CD8-positive, alpha-beta memory T cell (primary cell): ENCODE measurements at places on chromosomes 7 and 10. TPM values are rescaled to one million over a fixed set of nuclear protein-coding genes. Genes with fewer than 3 reads are reported as not detected.
A peak's percentile ranks its signal among the peaks of the same experiment; 100 is the strongest.

DNA sequence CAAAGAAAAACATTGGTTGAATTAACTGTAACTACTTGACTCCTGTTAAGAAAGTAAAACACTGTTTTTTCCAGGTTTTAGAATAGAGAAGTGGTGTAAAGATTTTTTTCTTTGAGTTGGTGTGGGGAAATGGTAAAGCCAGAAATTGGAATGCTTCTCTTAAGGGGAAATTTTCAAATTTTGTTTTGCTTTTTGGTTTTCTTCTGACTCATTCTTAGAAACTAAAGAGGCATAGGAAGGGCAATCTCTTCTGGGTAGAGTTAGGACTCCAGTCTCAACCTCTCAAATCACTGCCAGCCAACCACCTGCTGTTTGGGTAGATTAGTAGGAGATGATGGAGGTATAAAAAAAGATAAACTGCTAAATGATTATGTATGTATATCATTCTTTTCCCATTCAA is 47.7 kb upstream of the STRIP2 start:
- no peaks in the 10 kb centered on the region for H3K36me3 ChIP-seq
- no peaks in the 10 kb centered on the region for H3K4me1 ChIP-seq
- no peak for DNase-seq

- H3K4me3 ChIP-seq: no peak overlapping the region
- H3K4me1 ChIP-seq: no peaks in the 10 kb centered on the region
- no peak for DNase-seq
Measured at GRCh38 chr10:114650831-114651230, 7.2 kb downstream of the ABLIM1 start.

DNA sequence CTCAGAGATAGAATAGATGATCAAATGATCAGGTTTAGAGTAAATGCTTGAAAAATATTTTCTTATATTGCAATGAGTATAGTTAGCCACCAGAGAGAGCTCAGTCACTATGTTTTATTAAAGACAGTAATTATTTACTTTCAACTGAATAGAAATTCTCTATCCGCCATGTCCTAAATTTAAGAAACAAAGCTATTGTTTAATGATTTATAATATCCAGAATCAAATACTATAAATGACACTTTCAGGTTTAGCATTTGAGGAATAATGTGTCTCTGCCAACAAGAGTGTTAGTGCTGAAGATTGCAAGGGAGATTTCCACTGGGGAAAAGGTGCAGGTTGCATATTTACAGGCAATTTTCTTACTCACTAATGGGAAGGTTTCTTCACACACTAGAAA is 184.7 kb downstream of the DGKB start:
- H3K4me1 ChIP-seq: no peaks in the 10 kb centered on the region
- DNase-seq: no peak
- no peaks in the 10 kb centered on the region for H3K36me3 ChIP-seq

DNA sequence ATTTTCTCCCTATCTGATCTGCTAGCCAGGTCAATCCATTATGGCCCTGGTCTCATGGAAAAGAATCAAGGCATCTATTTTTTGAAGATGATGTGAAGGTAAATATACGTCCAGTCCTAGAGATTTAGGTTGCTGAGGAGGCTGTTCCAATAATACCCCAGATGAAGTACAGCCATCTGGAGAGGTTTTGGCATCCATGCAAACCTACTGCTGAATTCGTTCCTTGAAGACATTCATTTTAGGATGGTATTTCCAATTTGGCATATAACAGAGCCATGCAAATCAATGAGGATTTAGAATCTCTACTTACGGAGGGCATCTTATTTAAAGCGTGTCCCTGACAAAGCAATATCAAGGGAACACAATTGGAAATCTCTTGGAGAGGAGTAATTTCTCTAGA is 465.5 kb downstream of the KCNMA1 start:
- H3K36me3 ChIP-seq: no peaks in the 10 kb centered on the region
- H3K27ac ChIP-seq: no peak overlapping the region
- H3K4me3 ChIP-seq: no peak overlapping the region
- DNase-seq: no peak

DNA sequence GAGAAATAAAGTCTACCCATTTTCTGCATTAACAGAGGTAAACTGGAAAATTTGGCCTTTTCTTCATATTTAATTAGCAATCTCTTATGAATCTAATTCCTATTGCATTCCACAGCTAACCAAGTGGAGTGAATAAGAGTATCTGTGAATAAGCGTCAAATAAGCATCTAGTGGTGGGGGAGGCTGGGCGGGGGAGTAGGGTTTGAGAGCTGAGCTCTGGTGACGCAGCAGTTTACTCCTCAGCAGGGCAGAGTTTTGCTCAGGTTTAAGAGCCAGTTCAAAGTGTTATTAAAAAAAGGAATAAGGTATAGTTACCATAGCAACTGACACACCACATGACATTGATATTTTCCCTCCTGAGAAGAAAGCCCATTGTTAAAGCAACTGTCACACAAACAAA is 1346.8 kb upstream of the CELF2 start:
- no peak overlapping the region for H3K27ac ChIP-seq
- H3K4me1 ChIP-seq: no peaks in the 10 kb centered on the region
- no peaks in the 10 kb centered on the region for H3K27me3 ChIP-seq
- no peak overlapping the region for H3K4me3 ChIP-seq
- DNase-seq: no peak
- no peaks in the 10 kb centered on the region for H3K36me3 ChIP-seq

The SORCS3 gene
- not detected for total RNA-seq

GRCh38 chr10:12241810-12242529 is 46.0 kb downstream of the CDC123 start:
- no peaks in the 10 kb centered on the region for H3K27me3 ChIP-seq
- DNase-seq: no peak
- no peak overlapping the region for H3K4me3 ChIP-seq
- peaks cover 32% of the 10 kb centered on the region for H3K36me3 ChIP-seq
- no peaks in the 10 kb centered on the region for H3K4me1 ChIP-seq

DNA sequence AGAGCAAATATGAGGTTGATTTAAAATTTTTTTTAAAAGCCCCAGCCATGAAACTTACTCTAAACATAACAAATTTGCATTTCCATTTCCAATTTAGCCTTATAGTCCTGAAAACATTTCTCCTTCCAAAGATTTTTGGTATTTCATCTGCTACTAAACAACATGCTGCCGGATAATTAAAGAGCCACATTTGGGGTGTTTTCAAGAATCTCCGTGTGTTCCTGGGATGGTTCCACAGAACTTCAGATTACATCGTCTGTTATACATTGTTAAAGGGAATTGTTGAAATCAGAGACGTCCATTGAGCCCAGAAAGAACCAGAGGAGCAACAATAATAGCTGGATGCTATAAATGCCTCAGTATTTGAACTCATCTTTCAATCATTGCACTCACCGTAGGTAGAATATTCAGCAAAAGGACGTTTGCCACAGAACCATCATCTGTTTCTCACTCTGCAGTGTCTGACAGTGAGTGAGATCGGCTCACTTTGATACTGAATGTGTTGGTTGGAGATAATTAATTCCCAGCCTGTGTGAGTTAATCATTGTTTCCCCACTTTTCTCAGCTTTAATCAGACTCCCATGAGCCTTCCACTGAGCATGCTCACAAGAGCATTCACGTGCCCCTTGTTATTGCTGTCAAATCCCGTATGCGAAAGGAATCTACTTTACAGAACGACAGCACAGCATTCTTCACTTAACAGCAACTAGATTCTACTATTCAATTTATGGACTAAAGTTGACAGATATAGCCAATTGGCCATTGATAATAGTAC is 128.4 kb upstream of the PALS2 start:
- no peaks in the 10 kb centered on the region for H3K27me3 ChIP-seq
- H3K36me3 ChIP-seq: no peaks in the 10 kb centered on the region
- H3K4me3 ChIP-seq: no peak overlapping the region
- no peak for DNase-seq
- no peak overlapping the region for H3K27ac ChIP-seq
- H3K4me1 ChIP-seq: peaks cover 6% of the 10 kb centered on the region

- H3K4me3 ChIP-seq: no peak overlapping the region
- no peak overlapping the region for H3K27ac ChIP-seq
- H3K36me3 ChIP-seq: no peaks in the 10 kb centered on the region
- no peaks in the 10 kb centered on the region for H3K4me1 ChIP-seq
- no peak for DNase-seq
Measured at GRCh38 chr10:92967641-92968040, 93.0 kb upstream of the CYP26C1 start.

DNA sequence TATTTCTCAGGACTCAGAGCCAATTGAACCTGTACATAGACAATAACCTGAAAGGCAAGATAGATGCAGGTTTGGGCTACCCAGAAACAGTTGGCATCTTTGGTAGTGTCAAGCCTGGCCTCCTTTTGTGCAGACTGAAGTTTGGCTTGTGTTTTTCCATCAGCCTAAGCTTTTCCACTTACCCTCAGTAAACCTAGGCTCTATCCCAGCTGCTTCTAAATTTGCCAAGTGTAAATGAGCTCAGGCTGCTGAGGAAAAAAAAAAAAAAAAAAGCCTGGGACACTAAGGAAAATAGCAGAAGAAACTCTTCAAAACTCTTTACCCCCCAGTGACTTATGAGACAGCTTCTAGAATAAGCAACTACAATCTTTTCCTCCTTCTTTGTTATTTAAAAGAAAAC is 316.3 kb upstream of the SORCS1 start:
- no peaks in the 10 kb centered on the region for H3K4me1 ChIP-seq
- H3K27me3 ChIP-seq: no peaks in the 10 kb centered on the region
- H3K36me3 ChIP-seq: no peaks in the 10 kb centered on the region
- no peak for DNase-seq

DNA sequence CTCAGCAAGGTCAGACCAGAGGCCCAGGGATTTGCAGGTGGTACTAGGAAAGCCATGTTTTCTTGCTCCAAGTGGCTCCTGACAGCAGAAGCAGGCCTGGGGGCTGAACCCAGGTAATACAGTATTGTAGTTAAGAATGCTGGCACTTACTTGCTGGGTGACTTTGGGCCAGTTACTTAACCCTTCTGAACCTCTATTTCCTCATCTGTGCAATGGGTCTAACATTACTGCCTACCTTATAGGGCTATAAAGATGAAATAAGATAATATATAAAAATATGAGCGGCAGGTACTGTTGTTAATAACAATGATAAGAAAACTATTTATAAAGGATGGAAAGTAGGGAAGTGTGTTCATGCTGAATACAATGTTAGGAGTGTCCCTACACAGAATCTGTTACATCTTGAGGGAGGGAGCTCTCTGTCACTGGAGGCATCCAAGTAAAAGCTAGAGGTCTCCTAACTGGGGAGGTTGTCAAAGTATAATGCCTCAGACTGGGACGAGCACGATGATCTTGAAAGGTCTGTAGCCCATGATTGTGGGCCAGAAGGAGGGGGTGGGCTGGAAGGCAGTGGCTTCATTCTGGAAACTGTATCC is 26.9 kb downstream of the ADAMTS14 start:
- no peak overlapping the region for H3K27ac ChIP-seq
- no peaks in the 10 kb centered on the region for H3K27me3 ChIP-seq
- no peak overlapping the region for H3K4me3 ChIP-seq
- H3K4me1 ChIP-seq: no peaks in the 10 kb centered on the region
- DNase-seq: no peak

DNA sequence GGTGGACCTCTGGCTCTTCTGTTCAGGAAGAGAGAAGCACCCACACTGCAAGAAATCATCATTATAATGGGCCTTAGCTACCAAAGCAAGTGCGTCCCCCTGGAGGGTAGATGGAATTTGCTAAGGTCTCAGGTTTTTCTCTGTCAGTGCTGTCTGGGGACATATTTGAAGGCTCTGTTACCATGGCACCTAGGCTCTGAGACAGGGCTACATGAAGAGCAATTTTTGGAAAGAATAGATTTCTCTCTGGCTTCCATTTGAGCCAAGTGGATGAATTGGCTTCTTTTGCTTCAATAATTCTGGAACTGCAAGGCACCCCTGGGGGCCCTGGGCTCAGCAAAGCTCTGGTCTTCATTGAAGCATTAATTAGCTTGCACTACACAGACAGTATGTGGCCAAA is 349.1 kb upstream of the GALNT17 start:
- no peaks in the 10 kb centered on the region for H3K36me3 ChIP-seq
- H3K27me3 ChIP-seq: no peaks in the 10 kb centered on the region
- no peak overlapping the region for H3K4me3 ChIP-seq
- DNase-seq: no peak
- peaks cover 5% of the 10 kb centered on the region for H3K4me1 ChIP-seq

- no peak for DNase-seq
- no peaks in the 10 kb centered on the region for H3K36me3 ChIP-seq
- H3K27me3 ChIP-seq: no peaks in the 10 kb centered on the region
- no peak overlapping the region for H3K27ac ChIP-seq
- H3K4me1 ChIP-seq: no peaks in the 10 kb centered on the region
- H3K4me3 ChIP-seq: no peak overlapping the region
Measured at GRCh38 chr10:18164748-18165361, 24.6 kb downstream of the CACNB2 start.

GRCh38 chr10:43949351-43949750 is 300.7 kb upstream of the ZNF32 start:
- no peak overlapping the region for H3K4me3 ChIP-seq
- H3K36me3 ChIP-seq: no peaks in the 10 kb centered on the region
- no peaks in the 10 kb centered on the region for H3K4me1 ChIP-seq
- H3K27ac ChIP-seq: no peak overlapping the region
- no peaks in the 10 kb centered on the region for H3K27me3 ChIP-seq
- DNase-seq: no peak

GRCh38 chr7:56229631-56230030 is 113.4 kb upstream of the NUPR2 start:
- H3K4me3 ChIP-seq: no peak overlapping the region
- H3K27me3 ChIP-seq: no peaks in the 10 kb centered on the region

GRCh38 chr7:99380823-99381663 is 6.5 kb downstream of the ARPC1B start:
- H3K36me3 ChIP-seq: peaks cover 4% of the 10 kb centered on the region
- DNase-seq: peak; percentile 93
- H3K4me3 ChIP-seq: peak overlapping the region; percentile 58
- H3K27ac ChIP-seq: peak overlapping the region; percentile 91
- H3K27me3 ChIP-seq: no peaks in the 10 kb centered on the region
- H3K4me1 ChIP-seq: peaks cover 79% of the 10 kb centered on the region

GRCh38 chr7:2572101-2572842 is 13.5 kb downstream of the IQCE start:
- H3K4me3 ChIP-seq: no peak overlapping the region
- no peaks in the 10 kb centered on the region for H3K4me1 ChIP-seq
- H3K27ac ChIP-seq: no peak overlapping the region

DNA sequence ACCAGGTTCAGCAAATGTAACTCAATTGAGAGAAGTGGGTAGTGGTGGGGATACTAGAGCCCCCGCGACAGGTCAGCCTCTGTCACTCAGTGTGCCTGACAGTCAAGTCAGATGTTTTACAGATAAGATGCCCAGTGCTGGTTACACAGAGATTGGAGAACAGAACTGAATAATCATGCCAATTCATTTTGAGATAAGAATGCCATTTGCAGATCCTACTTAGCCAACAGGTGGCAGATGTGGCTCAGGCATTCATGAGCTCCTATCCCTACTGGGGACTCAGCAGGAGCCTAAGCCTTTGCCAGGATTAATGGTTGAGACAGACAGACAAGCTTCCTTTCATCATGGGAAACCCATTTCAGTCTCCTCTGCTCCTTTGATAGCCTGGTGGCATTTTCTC is 137.8 kb downstream of the MAPK8 start:
- no peaks in the 10 kb centered on the region for H3K4me1 ChIP-seq
- H3K27me3 ChIP-seq: no peaks in the 10 kb centered on the region
- no peak overlapping the region for H3K27ac ChIP-seq
- no peaks in the 10 kb centered on the region for H3K36me3 ChIP-seq
- H3K4me3 ChIP-seq: no peak overlapping the region

The NEUROG3 gene
- not detected for total RNA-seq
